Stimulated activated CD4-positive, alpha-beta T cell treated with anti-CD3 and anti-CD28 coated beads, Interleukin-4, amount 100 ng/mL, for 1 hour (primary cell): ENCODE measurements at places on chromosomes 3 and 15.
A peak's percentile ranks its signal among the peaks of the same experiment; 100 is the strongest.

DNA sequence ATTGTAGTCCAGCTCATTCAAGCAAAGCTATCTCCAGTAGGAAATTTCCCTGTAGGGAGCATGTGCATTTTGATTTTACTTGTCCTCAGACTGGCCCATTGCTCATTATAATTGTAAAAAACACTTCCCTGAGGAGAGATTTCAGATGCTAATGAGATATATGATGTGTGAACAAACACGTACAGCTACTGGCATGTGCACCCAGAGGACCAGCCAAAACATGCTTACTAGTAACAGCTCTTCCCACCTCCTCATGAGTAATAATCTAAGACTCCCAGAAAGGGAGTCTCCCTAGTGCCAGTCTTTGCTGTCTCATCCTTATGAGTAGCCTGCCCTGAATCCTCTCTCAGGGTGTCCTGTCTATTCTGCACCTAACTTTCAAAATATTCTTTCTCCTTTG, 43.4 kb downstream of the FBXO22 start:
- DNase-seq, result no peak

DNA sequence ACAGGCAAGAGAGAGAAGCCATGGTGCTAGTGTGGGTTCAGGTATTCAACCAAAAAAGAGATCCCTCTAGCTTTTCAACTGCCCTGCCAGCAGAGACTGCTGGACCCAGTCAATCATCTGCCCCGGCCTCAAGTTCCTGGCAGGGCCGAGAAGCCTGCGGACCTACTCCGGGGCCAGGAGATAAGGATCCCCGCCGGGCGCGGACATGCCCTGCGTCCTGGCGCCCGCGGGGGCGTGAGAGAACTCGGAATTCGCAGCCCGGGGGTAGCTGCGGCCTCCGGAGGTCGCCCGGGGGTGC, 821 bp upstream of the MAGI1 start:
- no peak for DNase-seq

DNA sequence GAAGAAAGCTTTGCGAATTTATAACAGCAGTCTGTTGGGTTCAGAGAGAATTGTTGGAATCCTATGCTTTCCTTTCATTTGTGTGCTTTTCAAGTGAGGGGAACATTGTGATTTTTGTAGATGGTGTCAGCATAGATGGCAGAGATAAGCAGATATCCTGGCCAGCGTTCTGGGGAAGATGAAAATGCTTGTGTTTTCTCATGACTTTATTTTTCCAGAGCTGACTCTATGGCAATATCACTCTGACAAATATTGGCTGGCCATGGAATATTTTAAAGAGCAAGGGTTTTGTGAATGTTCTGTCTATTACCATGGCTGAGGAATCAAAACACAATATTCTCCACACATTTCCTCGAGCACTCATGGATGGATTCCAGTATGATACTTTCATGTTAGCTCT, 108.8 kb downstream of the MITF start:
- DNase-seq, result no peak

- no peak for DNase-seq
These were observed 47.8 kb downstream of the BSN start for GRCh38 chr3:49602049-49602554.

DNA sequence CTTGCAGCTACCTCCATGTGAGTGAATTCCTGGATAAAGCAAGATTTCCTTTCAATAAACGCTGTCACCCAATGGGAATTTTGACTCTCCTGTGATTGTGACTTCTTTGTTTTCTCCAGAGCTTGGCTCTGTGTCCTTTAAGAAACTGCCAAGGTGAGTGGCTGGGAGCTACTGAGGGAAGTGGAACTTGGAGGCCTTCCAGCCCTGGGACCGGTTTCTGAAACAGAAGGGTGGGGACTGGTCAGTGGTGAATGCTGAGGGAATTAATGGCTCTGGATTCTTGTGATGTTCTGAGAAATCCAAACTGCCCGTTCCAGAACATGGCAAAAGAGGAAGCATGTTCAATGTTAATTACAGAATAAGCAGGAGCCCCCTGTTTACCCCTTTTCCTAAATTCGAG, 41.1 kb upstream of the MYZAP start:
- no peak for DNase-seq

DNA sequence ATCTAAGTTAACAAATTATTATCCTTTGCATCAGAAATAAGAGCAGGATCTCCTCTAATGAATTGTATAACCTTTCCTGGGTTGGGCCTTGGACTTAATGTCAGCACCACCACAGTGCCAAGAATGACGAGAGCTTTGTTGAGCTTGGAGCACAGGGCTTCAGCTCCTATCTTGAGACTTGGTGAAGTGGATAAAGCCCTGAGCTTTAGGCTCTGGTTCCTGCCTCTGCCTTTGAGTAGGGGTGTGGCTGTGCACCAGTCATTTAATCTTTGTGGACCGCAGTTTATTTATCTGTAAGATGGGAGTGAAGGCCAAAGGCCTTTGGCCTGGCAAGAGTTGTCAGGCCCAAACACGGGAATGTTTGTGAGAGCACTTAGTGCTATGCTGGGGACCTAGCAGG, 162.2 kb downstream of the VGLL4 start:
- no peak for DNase-seq

- DNase-seq, result no peak
These were observed 68.9 kb downstream of the WHAMM start for GRCh38 chr15:82878325-82878724.

- no peak for DNase-seq
These were observed 42.2 kb downstream of the DAPK2 start for GRCh38 chr15:64004056-64004455.

GRCh38 chr3:184133840-184134745, 1.1 kb upstream of the EIF2B5 start:
- DNase-seq, result peak; percentile 67

DNA sequence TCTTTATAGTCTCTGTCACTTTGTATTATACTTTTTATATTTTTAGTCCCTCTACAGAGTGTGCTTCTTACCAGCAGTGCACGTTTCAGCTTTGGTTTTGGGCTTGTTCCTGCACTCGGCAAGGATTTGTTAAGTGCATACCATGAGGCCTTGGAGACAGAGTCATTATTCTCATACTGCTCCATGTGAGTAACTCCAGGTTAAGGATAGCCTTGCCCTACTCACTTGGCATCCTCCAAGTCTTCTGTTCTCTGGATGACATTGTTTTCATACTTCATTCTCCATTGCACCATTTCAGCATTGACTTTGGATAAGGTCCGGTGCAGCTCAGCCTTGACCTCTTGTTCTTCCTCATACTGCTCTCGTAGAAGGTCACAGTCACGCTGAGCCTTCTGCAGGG, 96.4 kb downstream of the MYH15 start:
- DNase-seq, result no peak

DNA sequence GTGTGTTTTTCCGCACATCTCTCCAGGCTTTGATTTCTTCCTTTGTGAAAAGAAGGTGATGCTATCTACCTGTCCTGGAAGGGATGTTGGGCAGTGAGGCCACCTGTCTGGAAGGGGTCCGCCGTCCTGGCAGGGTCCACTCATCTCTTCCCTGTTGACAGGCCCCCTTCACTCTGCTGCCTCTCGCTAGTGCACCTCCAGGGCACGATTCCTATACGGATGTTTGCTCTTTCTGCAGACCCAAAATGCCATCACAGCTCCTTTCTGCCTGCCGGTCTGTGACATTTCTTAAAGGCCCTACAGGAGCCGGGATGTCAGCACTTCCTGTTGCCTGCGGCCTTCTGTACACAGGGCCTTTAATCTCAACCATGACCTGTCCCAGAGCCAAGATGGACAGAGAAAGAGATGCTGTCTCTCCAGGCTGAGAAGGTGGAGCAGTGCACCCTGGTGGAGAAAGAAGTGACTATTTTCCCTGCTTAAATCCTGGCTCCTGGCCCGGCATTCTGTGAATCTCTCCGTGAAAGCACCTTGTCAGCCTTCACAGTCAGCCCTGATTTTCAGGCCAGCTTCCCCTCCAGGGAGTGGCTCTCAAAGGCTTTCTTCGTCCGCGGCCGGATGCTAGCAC, 7.4 kb downstream of the FAM3D start:
- DNase-seq, result no peak
